ENCODE measurements at places on chromosomes 7 and 10.

DNA sequence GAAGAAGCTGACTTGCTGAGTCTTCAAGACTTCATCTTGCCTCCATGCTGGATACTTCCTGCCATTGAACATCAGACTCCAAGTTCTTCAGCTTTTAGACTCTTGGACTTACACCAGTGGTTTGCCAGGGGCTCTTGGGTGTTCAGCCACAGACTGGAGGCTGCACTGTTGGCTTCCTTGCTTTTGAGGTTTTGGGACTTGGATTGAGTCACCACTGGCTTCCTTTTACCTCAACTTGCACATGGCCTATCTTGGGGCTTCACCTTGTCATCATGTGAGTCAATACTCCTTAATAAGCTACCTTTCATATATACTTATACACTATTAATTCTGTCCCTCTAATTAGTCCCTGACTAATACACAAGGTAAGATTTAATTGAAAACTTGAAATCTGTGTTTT is 361.7 kb upstream of the SEMA3C start:
- DNase-seq: no peak

DNA sequence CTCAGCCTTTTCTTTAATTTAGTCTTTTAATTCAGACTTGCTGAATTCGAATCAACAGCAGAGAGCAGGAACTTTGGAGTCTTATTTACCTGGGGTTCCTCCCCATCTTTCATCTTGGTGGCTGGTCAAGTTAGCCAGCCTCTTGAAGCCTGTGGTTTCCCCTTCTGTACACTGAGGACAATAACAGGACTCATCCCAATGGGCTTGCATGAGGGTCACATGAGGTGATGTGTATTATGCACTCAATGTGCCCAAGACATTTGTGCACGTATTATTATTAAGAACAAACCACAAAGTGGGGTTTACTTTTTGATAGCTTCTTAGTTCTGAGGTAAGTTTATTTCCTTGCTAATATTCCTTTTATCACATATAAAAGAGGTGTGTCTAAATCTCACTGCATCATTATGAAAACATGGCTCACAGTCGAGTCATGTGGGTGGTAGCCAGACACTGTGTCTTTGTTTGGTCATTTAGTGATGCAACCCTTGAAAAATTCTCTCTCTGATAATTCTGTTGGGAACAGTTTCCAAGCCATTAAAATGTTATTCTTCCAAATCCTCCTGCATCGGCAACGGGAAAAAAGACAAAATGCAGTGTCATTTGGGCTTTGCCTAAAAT is 86.5 kb upstream of the GRB10 start:
- DNase-seq: peak; percentile 72

GRCh38 chr7:141436139-141436538 is 115.1 kb upstream of the AGK start:
- DNase-seq: no peak

DNA sequence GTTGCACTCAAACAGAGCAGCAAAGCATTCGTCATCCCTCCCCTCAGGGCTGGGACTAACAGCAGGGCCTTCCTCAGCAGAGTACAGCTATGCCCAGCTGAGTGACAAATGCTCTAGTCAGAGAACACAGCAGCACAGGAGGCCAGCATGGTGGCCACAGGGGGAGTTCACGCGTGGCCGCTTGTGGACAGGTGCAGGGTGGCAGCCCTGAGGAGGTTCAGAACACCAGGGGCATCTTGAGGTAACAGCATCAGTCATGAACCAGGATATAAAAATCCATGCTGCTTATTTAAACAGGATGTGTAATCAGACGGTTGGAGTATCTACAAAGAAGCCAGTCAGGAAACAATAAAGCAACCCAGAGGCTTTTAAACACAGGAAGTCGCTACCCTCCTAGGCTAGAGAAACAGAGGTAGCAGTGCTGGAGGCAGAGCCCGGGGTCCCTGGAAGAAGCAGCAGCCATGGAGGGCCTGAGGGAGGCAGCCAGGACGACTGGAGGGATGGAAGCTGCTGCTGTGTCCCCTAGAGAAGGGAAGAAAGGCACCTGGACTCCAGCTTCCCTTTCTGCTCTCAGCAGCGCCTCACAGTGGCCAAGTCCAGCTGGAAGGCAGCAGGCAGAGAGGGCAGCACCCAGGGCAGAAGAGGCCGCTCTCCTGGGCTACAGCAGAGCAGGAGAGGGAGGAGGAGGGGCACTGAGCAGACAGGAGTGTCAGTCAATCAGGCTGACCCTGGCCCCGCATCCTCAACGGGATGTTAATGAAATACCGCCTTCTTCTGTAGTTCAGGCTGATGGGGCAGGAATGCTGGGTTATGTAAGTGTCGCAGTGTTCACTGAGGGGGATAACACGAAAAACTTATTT is 70.8 kb upstream of the UCN3 start:
- peak; percentile 82 for DNase-seq

GRCh38 chr10:78053211-78053868 is 19.7 kb downstream of the RPS24 start:
- DNase-seq: no peak

DNA sequence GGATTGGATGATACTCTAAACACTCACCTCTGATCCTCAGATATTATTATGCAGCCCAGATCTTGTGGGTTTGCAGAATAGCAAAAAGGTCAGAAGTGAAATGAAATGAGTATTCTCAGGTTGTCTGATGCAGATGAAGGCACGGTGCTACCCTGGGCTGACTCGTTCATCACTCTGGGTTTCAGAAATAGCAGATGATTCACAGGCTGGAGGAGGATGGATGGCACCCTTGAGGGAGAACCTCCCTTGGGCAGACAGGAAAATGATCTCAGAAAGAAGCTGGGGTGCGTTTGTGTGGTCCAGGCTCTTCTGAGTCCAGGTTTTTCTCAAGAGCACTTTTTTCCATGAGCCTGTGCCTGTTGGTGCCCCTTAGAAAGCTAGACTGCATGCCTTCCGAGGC is 515.8 kb upstream of the MKI67 start:
- no peak for DNase-seq

DNA sequence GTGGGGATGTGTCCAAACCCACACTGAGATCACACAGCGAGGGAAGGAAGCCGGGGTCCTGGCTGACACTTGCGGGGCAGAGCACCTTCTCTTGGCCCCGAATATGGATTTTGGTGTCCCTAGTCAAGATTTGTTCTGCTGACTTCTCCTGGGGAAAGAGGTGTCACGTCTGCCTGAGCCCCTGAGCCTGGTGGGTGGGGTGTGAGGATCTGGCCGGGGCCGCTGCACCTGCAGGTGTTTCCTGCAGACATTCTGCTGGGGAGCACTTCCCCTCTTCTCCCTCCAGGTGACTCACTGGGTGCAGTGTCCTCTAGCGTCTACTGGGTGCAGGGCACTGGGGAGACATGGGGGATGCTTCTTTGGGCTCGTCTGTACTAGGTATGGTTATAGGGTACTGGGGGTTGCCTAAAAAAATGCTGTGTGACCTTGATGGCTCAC is 99.2 kb downstream of the GRK5 start:
- DNase-seq: no peak

DNA sequence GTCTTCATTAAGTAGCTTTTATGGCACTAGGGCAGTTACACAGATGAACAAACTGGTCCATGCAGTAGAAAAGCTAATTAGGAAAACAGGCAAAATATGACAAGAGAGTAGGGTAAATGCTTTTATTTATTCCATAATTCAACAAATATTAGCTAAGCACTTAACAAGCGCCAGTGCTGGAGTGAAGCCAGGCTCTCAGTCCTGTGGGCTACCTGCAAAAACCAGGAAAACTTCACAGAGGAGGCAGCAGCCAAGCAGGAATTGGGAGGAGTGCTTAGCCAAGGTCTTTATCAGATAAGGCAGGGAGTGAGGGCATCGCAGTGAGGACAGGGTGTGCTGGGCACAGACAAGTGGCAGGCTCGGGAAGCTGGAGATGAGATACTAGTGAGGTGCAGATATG is 4.9 kb upstream of the KAT6B start:
- no peak for DNase-seq

DNA sequence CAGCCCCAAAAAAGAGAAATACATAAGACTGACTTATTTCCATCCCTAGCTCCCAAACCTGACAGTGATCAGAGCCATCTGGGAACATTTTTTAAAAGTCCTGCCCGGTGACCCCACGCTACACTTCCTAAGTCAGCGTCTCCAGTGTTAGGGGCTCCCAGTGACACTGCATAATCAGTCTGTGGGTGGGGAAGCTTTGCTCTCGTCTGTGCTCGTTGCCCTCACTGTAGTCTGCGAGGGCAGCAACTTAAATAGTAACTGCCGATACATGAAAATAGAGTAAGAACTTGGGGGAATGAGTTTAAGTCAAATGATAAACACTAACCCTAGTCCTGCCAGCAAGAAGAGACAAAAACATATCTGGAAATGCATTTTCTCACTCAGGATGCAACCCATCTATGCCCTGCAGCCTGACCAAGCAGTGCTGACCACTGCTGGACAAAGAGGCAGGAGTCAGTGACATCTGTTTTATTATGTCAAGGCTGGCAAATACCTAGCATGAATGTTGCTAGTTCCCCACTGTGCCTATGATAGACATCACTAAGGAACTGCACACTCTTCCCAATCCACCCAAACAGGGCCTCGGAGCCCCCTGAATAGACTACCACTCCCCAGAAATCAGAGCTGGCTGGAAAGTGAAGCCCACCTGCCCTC is 18.7 kb downstream of the ERCC6 start:
- DNase-seq: no peak

GRCh38 chr10:48839809-48840679 is 99.6 kb downstream of the LRRC18 start:
- DNase-seq: no peak

GRCh38 chr7:158123753-158124152 is 463.9 kb downstream of the PTPRN2 start:
- DNase-seq: no peak

DNA sequence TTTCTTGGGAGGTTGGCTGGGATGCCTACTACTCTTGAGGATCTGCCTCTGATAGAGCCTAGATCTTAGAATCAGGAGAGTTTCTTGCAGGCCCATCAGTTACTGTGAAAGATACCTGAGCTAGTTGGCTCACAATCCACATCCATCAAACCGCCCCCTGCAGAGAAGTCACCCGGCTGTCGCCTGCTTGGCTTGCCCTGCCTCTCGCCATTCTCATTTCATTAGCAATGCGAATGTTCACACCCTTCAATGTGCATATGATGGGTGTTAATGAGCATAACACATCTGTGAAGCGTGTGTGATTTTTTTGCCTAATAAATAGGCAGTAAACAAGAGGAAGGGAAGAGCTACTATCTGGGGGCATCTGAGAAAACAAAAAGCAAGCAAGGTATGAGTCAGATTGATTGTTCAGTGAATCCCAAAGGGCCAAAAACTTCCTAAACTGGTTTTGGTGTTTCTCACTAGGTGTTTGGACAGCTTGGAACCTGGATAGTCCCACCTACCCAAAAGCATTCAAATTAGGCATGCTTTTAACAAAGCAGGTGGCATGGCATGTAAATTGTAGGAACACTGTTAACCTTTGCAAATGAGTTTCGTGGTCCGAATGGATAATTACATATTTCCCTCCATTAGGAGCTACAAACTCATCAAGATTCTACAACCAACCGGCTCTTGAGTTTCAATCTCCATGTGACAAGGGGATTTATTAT is 272.3 kb upstream of the C7orf33 start:
- no peak for DNase-seq

- no peak for DNase-seq
Observed at GRCh38 chr7:55369427-55370400, 4.6 kb downstream of the LANCL2 start.

GRCh38 chr7:141544831-141545230 is 6.4 kb upstream of the AGK start:
- no peak for DNase-seq

DNA sequence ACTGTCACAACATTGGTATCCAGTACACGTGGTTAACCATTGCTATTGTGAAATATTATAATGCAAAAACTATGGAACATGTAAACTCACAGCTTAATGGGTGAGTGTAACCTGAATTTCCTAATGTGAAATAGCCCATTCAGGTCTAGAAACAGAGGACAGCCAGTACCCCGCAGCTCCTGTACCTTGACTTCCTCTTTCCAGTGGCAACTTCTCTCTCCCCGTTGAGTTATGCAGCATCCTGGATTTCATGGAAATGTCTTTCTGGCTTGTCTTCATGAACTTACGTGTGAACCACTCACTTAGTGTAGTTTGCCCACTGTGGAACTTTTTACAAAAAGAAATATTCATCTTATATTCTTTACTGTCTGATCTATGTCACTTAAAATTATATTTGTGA is 384.4 kb downstream of the DPP6 start:
- DNase-seq: no peak

DNA sequence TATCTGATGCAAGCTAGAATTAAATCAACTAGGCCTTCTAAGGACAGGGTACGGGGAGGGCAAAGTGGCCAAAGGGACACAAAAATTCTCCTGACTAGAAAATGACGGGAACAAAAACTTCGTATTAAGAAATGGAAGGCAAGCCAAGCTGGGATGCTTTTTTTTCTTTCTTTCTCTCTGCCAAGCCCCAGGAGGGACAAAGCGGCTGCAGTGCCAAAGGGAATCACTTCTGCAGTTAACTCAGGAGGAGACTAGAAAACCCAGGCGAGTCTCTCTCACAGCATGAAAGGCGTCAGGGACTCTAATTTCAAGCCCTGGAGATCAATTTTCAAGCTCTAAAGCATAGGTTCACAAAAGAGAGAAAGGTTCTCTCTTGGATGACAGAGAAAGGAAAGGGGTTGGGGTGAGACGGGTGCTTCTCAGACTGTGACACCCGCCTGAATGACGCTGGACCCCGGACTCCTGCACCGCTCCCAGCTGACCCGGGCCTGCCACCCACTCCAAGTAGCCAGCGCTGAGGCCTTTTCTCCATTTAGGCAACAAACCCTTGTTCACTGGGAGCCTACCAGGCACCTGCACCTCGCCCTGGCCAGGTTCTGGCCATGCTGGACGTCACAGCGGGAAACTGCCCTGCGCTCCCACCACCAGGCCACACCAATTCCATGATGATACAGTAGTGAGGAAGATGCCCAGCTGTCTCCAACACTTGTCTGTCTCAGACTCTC is 56.5 kb downstream of the KIAA1549 start:
- no peak for DNase-seq

GRCh38 chr10:102395400-102396316 is at the start of gene NFKB2:
TSS of gene NFKB2 (plus strand) at chr10:102395705. CDS start at chr10:102395960, 255 bp downstream.
- DNase-seq: peak; percentile 88

DNA sequence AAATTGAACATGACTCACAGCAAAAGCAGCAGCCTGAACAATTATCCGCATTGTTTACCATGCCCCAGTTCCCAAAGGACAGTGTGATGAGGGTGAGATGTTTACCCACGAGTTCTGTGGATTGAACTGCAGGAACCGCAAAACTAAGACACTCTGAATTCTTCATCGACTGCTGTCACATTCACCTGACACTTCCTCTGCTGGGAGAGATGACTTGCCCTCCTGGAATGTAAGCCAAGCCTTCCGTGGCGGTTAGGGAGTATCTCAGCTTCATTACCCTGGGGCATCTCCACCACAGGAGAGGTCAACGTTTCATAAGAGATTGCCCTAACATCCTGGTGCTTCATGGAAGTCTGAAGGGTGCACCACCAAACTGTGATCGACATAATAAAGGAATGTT is 374.6 kb upstream of the ADARB2 start:
- DNase-seq: no peak

GRCh38 chr7:2737771-2738540 is 50.0 kb downstream of the AMZ1 start:
- no peak for DNase-seq

Measured in Calu3 (cell line).